ENCODE measurements at places on chromosomes 4 and X.

GRCh38 chr4:178602833-178603232 lies 1160.6 kb upstream of the AGA start:
- DNase-seq = no peak

GRCh38 chr4:54543088-54543795 lies 114.5 kb upstream of the KIT start:
- DNase-seq = no peak

GRCh38 chrX:73562458-73562857 lies 539 bp upstream of the CHIC1 start:
- DNase-seq = no peak

GRCh38 chr4:4962928-4963327 lies 56.3 kb downstream of the CYTL1 start:
- DNase-seq = no peak

GRCh38 chrX:48999030-48999429 lies 3.0 kb downstream of the GRIPAP1 start:
- DNase-seq = no peak

DNA sequence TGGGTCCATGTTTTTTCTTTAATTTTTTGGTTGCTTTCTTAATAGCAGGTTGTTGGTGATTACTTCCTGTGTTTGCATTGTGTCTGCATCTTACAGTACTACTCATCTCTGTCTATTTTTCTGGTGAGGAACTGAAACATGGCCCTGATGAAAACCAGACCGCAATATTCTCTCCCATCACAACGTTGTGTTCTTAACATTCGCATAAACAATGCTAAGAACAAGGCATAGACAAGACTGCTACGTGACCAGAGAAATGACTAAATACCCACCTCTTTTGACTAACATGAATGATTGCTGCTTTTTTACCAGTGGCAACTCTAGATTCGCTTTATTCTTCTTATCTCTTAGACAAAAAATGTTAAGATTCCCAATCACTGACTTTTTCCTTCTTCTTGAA lies 179.1 kb downstream of the GC start:
- DNase-seq = no peak

DNA sequence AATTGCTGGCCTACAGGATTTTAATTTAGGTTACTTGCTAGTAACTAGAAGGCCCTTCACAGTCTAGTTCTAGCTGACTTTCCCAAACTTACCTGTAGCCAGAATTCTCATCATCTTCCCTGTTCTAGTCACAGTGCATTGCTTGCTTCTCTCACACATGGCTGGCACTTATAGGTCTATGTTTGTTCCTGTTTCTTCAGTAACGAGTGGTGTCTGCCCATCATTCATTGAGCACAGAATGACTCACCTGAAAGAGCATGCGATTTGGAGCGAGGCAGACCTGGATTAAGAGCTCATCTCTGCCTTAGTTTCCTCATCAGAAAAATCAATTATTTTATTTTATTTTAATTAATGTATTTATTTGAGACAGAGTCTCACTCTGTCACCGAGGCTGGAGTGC lies 201.7 kb upstream of the ANK2 start:
- no peak for DNase-seq

DNA sequence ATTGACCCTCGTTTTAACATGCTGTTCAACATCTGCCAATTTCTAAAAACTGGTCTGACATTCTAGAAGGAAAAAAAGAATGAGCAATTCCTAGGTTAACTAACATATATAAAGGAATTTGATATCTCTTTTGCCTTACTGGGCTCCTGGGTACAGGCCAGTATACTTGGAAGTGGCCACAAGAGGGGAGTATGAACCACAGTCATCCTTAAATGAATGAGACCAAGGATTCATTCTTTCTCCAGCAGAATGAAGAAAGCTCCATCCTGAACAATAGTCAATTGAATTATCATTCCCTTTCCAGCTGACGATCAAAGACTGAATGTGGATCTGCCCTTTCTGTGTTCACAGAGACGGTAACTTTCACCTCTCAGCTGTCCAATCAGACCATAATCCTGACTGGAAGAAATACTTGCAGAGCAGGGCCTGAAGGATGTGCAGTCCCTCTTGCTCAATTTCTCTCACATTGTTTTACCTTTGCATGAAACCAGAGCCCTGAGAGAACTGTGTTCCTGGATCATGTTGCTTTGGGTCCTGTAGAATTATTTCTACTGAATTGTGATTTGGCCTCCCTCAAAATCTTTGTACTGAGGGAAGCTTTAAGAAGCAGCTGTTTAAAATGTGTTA lies 14.8 kb upstream of the SPARCL1 start:
- DNase-seq = no peak

GRCh38 chr4:157185363-157185762 lies 35.2 kb upstream of the GRIA2 start:
- no peak for DNase-seq

GRCh38 chr4:113869743-113870375 lies 108.3 kb upstream of the CAMK2D start:
- DNase-seq = no peak

DNA sequence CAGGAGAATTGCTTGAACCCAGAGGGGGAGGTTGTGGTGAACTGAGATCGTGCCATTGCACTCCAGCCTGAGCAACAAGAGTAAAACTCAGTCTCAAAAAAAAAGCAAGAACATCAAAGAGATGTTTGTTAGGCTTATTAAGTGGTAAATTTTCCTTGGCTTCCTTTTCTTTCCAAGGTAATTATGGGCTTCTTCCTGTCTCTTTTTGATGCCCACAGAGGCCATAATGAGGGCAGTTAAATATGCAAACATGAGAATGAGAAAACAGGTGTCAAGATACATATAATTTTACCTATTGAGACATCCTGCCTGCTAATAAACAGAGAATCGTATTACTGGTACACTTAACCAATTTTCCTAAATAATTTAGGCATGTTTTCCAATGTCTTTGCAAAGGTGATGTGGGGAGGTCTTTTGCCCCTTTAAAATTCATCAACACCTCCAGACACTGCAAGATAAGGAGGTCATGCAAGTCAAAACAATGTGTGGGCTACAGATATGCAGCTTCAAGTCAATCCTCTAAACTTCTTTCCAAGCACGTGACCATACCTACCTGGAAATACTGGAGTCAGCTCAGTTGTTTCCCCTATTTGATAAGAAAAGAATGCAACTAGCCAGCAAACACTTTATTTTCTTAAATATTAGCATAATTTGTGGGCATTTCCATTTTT lies 2.7 kb downstream of the SLC39A8 start:
- no peak for DNase-seq

DNA sequence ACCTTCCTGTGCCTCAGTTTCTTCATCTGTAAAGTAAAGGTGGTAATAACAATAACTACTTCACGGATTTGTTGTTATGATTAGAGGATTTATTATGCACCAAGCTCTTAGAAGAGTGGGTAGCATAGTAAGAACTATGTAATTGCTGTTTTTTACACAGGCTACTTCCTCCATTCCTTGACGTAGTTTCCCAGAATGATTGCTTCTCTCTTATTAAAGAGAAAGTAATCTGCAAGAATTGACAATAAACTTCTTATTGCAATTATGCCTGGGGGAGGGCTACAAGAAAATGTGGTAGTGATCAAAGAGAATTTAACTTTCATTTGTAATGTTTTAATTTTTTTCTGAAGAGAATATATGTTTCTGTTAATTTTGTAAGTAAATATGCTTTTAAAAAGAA lies 238.7 kb downstream of the GASK1B start:
- DNase-seq = no peak

DNA sequence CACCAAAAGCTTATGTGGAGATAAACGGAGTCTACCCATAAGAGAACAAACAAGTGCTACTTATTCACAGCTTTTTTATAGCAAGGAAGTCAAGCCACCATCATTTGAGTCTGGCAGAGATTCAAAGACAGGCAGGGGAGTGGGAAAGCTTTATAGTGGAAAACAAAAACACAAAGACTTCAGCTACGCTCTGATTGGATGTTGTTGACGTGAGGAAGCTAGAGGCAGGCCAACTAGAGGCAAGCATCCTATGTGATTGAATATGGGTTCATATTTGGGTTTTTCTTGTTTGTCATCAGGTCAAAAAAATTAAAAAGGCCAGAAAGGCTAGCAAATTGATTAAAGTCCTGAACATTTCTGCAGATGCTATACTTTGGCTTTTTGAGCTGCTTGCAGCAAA lies 719 bp upstream of the TCEAL4 start:
- no peak for DNase-seq

GRCh38 chr4:102775805-102776204 lies 15.0 kb upstream of the MANBA start:
- DNase-seq = no peak

DNA sequence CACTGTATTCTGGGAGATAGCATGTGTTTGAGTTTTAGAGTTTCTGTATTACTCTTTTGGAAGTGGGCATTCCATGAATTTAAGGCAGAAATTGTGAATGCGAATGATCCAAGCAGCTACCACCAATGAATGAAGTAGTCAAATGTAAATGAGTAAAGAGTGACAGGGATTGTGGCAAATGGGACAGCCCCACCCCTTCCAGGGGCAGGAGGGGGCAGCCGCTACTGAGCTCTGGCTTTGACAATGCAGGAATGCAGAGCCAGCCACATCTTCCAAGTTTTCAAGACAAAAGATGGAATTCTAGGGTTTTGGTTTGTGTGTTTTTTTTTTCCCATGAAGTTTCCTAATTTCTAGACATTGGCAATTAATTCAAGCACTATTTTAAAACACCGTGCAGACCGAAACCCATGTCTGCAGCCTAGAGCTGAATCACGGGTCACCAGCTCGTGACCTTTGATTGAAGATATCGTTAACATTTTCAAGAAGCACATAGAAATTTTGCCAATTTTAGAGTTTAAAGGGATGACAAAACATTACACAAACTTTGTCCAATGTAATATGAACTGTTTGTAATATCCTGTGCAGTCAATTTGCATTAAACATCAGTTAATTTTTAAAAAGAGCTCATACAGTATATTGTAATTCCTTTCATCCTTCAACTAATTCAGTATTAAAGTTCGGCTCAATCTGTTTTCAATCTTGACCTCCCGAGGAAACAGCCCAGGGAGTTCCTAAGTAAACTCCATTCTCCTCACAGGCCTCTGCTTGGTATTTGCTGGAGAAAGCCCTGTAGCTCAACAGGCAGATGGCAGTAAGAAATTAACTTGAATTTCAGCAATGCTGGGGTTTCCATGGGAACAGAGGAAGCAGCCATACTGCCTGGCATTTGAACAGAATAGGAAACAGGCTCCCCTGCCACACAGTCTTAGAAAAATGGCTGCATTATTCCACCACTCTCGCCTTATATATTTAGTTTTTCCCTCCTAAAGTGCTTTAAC lies 83.4 kb downstream of the UCHL1 start:
- no peak for DNase-seq

GRCh38 chrX:45697591-45697990 lies 496.9 kb upstream of the DIPK2B start:
- DNase-seq = no peak

DNA sequence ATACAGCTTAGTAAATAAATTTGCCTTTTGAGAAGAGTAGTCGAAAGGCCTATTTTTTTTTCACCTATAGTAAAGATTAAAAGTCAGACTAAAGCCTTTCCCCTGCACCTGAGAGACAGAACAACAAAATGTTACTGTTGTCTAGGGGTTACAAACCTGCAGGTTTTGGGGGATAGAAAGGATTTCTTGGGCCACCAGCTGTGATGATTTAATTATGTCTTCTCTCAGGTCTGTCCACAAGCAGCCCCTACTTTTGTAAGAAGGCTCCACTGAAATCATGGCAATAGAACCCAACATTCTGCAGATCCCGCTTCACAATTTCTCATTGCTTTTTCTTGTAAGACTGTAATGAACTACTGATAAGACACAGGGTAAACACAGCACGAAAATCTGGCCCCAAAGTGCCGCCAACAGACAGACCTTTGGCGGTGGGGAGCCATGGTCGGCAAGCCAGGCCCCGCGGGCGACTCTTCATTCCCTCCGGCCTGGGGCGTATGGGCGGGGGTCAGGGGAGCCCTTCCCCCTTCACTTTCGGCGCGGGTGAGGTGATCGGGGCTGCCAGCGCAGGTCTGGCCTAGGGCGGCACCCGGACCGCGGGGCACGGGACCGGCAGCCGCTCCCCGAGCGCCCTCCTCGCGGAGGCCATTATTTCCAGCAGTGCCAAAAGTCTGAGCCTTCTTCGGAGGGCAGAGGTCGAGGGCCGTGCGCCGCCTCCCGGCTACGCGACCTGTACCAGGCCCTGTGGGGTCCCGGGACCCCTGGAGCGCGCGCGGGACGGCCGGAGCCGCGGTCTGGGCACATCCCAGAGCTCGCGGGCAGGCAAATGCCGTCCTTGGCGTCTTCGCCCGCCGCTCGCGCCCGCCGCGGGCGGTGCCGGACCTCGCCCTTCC lies 812 bp upstream of the KDM6A start:
- no peak for DNase-seq

GRCh38 chrX:1150569-1151347 lies 61.7 kb downstream of the CRLF2 start:
- DNase-seq = no peak

DNA sequence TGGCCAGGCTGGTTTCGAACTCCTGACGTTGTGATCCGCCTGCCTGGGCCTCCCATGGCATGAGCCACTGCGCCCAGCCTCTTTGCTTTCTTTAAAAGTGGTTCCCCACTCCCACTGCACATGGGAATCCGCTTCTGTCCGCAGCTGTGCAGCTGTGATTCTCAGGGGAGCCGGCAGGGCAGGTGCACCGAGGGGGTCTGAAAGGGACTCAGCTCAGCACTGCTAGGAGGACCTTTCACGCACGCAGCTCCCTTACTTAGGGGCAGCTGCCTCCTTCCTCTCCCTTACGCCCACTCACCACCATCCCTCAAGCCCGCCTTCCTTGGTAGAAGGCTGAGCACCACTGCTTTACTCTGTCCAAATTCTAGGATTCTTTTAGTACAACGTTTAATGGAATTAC lies 40.4 kb upstream of the CYP4V2 start:
- DNase-seq = no peak

- DNase-seq = no peak
These were observed 58.2 kb upstream of the MSN start for GRCh38 chrX:65609237-65609636.

GRCh38 chr4:164396439-164396838 lies 357.5 kb upstream of the SMIM31 start:
- DNase-seq = no peak

DNA sequence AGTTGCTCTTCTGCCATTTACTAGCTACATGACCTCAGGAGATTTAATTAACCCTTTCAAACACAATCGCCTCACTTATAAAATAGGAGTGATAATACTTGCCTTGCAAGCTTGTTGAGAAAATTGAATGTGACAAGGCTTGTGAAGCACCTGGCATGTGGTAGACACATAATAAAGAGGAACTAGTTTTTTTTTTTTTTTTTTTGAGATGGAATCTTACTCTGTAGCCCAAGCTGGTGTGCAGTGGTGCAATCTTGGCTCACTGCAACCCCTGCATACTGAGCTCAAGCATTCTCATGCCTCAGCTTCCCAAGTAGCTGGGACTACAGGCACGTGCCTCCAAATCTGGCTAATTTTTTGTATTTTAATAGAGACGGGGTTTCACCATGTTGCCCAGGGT lies 73.7 kb upstream of the STIM2 start:
- no peak for DNase-seq

GRCh38 chrX:48156014-48156413 lies 25.6 kb downstream of the SPACA5B start:
- DNase-seq = no peak

GRCh38 chrX:115462406-115462805 lies 98.6 kb upstream of the PLS3 start:
- DNase-seq = no peak

GRCh38 chr4:61431131-61431530 lies 231.0 kb downstream of the ADGRL3 start:
- no peak for DNase-seq
